ENCODE measurements at places on chromosomes 12 and 14.

DNA sequence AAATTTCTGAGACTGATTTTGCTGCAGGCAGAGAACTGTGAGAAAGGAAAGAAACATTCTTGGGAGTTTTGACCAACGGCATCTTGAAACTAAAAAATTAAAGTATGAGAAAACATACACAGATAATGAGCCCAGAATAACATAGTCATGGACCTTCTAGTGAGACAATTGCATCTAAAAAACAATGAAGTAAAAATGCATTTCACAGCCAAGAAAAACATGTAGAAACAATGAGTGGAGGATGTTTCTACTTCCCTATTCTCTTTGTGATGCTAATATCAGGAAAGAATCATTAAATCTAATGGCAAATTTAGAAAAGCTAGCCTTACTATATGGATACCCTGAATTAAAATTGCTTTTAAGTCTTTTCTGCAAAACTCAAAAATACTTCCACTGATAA is 12.2 kb upstream of the PLEKHG7 start:
- DNase-seq: no peak

GRCh38 chr12:65510584-65511050 is 232.1 kb downstream of the MSRB3 start:
- no peak for DNase-seq

DNA sequence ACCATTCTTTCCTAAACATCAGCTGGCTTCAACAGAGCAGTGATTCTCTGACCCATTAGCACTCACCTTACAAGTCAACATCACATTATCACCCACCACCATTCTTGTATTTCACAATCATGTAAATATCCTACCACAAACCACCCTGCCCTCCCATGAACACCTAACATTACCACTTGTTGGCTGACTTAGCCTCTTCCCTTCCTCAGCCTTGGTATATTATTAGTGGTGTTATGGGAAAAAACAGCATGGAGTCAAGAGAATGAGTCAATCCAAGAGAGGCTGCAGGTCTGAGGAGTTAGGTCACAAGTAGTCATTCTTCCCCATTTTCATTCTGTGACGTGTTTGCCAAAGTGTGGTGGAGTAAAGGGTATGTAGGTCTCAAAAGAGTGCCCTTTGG is 22.3 kb upstream of the MGP start:
- DNase-seq: no peak

- DNase-seq: no peak
These were observed 37.9 kb downstream of the RHOF start for GRCh38 chr12:121755591-121755990.

DNA sequence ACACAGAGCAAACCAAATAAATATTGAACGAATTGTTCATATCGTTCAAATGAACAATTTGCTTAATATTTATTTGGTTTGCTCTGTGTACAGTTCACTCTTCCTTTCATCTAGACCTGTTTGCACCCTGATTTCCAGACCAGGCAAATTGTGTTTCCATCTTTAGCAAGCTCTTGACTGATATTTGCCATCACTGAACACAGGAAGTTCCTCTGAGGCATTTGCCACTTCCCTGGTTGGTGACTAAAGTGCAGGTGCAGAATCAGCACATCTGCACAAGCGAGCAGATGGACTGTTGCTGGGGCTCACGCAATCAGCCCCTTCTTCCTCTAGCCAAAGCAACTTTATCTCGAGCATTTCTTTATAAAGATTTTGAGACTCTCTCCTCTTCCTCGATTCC is 112.9 kb downstream of the DAAM1 start:
- DNase-seq: no peak

GRCh38 chr14:94143239-94143638 is 13.8 kb upstream of the IFI27L2 start:
- no peak for DNase-seq

DNA sequence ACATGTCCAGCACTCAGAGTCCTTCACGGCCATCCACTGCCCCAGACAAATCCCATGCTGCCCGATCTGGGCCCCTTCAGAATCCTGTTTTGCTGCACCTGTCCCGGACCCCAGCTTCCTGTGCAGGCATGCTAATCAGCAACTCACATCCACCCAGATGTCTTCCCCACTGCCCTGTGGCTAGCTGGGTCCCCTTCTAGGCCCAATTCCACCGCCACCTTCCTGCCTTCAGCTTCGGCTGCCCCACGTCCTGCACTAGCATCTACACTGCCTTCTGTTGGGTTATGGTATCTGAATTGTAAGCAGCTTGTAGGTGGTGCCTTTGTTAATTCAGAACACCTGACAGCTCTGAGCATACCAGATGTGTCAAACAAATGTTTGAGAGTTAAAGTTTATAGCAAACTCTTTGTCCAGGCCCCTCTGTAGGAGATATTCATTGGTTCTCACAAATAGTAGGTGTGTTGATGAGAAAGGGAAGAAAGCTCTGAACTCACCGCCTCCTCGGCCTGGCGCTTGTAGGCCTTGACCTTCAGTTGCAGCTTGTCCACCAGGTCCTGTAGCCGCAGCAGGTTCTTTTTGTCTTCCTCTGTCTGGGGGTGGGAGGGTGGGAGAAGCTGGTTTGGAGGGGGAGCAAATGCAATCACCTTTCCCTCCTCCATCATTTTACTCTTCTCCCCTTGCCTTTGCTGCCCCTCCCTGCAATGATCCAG is 6.0 kb downstream of the CMTM5 start:
- no peak for DNase-seq

GRCh38 chr12:11877102-11877826 is 193.5 kb upstream of the BCL2L14 start:
- no peak for DNase-seq

- no peak for DNase-seq
These were observed 81.9 kb upstream of the USP44 start for GRCh38 chr12:95633049-95633731.

DNA sequence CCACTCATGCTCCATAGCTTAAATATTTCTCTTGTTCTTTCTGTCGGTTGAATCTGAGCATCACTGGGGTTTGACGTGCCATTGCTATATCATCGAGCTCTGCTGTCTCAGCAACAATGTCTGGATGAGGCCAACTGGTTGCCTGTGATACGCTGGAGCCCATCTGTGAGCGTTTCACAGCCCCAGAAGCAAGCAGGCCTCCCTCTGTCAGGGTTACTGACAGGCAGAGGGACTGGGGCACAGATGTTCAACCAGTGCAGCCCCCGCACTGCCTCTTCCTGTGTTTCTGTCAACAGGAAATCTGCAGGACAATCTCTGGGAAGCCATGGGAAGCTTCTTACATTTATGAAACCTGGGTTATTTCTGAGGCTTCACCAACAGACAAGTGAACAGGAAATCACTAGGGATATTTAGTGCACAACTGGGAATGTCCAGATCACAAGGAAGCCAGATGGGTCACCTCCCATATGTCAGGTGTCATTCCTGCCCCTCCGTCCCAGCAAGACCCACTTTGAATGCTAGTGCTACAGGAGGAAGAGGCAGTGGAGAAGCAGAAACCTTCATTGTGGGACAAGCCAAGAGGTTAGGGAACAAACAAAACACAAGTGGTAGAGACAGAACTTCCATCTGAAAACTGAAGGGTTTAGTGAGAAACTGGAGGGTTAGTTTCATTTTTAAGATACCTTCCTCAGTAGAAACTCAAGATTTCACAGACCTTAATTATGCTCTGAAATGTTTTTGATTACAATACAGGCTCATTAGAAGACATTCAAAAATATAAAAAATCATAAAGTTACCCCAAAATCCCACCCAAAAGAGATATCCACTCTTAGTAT is 24.1 kb downstream of the DMAC2L start:
- no peak for DNase-seq

DNA sequence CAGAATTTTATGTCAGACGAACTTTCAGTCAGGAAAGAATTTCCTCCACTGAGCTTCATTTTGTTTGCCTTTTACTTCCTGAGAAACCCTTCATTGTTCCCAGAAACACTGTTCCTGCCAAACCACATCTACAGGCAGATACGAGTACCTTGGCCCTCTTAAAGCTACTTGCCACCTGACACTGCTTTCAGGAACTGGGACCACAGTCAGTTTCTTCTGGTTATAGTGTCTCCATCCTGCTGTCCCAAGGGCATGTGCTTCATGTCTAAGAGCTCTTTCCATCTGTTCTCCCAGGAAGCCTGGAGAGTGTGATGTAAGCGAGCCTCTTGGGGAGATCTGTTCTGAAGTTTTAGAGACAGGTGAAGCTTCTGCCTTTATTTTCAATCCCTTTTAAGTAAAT is 161.7 kb upstream of the PLEKHA5 start:
- DNase-seq: no peak

GRCh38 chr12:28698553-28698952 is 450.5 kb upstream of the FAR2 start:
- no peak for DNase-seq

DNA sequence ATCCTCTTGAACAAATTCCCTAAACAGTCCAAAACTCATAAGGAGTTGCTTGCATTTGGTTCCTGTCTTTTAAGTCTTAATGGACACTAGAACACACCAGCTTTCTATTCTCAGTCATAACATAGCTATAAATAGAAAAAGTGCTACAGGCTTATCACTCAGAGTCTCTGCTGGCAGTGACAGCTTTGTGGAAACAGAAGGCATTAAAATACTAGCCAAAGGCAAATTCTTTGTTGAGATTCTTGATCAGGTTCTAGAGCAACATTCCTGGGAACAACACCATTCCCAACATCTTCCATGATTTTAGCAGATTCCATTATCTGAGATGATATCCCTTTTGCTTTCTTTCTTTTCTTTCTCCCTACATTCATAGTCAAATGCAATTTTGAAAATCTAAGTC is 207.7 kb upstream of the PLEKHG7 start:
- DNase-seq: no peak

- DNase-seq: no peak
These were observed 56.9 kb upstream of the TSPAN8 start for GRCh38 chr12:71214511-71215285.

DNA sequence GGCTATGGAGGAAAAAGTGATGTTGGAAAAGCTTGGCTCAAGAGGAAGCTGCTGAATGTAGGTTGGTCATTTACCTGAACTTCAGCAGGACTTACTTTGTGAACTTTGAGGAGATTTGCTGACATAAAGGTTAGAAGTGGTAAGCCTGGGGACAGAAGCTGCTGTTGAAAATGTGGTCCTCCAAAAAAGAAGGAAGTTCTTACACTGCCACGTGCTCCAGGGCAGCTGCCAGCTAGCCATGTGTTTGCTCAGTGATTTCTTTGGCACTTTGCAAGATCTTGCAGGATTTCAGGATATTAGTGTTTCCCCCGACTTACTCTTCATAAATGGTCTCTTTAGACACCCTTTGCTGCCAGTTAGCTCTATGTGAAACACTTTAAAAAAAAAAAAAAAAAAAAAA is 14.8 kb upstream of the DYRK2 start:
- no peak for DNase-seq
